ENCODE measurements at places on chromosomes 2 and 18.
A peak's percentile ranks its signal among the peaks of the same experiment; 100 is the strongest.

- DNase-seq: no peak
Measured at GRCh38 chr2:200728630-200729029, 83.1 kb upstream of the BZW1 start.

DNA sequence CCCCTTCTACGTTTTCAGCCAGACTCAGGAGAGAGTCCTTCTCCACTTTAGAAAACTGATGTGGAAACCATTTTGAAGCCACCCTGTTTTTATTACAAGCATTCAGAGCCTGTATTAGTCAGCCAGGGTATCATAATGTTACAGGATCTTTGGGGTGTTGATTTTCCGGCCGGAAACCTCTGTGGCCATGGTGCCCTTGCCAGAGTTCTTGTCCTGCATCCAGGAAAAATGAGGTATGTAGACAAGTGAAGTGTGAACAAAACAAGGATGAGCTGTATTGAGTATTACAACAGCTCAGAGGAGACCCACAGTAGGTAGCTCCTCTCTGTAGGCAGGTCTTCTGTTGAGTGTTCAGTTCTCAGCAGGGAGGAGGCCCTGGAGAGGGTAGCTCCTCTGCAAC, 241.0 kb upstream of the COPS8 start:
- no peak for DNase-seq

DNA sequence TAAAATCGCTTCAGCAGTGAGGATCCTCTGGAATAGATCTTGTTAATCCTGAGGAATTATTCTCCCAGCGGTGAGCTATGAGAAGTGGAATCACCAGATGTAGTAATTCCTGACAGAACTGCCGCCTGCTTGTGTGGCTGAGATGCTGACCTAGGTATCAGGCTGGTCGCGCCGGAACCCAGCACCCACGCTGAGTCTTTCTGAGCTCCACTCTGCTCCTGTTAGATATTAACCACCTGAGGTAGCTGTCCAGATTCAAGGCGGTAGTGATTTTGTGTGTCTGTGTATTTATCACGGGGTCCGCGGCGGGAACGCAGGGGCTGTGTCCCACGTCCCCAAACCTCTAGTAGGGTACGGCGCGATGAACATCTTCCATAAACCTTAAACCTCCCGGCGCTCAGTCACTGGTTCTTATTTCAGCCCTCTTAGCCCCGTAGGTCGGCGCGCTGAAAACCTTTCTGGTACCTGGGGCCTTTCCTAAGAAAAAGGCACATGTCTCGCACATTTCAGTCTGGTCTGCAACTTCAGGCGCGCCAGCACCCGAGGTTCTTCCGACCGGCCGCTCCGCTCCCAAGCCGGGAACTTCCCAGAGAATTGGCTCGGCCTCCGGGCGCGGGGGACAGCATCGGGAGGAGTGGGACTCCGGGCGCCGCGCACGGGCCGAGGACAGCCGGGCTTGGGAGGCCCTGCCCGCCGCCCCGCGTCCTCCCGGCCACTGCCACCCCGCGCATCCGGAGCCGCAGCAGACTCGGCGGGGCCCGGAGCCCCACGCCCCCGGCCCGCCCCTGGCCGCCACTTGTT, 542 bp upstream of the CNNM3 start:
- no peak for DNase-seq

GRCh38 chr2:182883451-182883850, 17.0 kb upstream of the FRZB start:
- no peak for DNase-seq

- no peak for DNase-seq
Measured at GRCh38 chr2:2502201-2502549, 171.1 kb upstream of the MYT1L start.

DNA sequence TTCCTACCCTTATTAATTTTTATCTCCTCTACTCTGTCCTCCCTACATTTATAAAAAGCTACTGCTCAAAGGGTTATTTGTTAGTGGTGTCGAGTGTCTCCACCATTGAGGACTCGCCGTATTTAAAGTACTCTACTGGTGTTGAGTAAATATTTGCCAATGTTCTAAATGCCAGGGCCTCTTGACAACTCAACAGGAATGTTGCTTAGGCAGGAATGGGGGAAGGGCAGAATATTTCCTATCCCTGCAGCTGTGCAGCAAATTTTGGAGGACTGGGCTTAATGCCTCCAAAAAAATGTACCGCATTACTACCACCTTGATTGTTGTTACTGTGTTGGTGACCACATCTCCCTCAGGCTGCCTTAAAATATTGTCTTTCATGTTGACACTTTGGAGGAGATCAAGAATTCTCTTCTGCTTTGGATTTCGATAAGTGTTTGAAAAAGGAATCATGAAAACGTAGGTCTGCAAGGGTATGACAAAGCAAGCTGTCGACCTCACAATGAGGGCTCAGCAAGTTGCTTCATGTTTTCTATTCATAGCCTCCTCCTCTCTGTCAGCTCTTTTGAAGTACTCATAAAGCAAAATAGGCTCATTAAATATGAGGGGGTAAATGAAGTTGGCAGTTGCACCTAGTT, 84.3 kb downstream of the EFEMP1 start:
- DNase-seq: no peak

DNA sequence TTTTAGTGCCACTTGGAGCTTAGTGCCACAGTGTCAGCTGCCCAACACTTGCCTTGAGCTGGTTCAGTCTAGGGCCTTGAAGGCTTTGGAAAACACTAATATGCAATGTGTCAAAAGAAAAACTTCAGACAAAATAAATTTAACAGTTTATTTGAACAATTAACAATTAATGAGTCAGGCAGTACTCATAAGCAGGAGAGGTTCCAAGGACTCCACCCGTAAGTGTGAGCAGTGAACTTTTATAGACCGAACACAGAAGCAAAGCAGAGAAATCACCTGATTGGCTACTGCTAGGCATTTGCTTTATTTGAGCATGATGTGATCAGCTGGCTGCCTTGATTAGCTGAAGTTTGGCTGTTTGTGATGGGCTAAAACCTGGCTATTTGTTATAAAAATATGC, 49.5 kb upstream of the TBC1D8 start:
- DNase-seq: no peak

DNA sequence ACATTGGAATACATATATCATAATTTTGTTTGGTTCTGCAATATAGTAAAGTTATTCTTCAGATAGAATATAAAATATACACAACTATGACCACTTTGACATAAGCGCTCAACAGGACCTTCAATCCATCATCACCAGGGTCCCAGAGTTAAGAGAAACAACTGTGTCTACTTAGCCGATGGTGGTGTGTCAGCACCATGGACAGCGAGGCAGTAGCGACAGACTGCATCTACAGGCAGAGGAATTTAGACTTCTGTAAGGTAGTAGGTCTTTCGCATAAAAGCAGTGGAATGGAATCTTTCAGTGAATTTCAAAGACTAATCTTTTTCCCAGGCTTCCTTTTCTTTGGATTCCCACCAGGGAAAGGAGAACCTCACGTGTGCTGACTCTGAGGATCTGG, 20.5 kb upstream of the LRPPRC start:
- peak; percentile 33 for DNase-seq

DNA sequence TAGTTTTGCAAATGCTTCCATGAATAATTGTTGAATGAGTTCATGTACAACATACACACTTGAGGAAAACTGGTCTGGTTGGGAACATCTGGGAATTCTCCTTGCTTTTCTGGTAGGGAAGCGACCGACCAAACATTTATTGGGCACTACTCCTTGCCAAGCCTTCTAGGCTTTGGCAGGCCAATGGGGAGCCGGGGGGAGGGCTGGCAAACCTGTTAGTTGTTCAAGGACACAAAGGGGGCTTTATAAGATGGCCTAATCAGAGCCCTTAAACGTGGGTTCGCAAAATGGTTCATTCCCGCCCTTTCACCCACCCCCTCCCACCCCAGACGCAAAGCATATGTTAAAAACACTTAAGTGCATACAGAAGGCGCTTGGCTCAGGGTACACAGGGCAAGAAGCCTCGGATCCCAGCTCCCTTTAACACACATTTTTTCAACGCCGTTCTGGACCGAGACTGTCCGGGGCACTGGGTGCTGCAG, 844 bp upstream of the VSNL1 start:
- peak; percentile 23 for DNase-seq

GRCh38 chr2:228479014-228479413, 297.5 kb upstream of the SPHKAP start:
- no peak for DNase-seq

DNA sequence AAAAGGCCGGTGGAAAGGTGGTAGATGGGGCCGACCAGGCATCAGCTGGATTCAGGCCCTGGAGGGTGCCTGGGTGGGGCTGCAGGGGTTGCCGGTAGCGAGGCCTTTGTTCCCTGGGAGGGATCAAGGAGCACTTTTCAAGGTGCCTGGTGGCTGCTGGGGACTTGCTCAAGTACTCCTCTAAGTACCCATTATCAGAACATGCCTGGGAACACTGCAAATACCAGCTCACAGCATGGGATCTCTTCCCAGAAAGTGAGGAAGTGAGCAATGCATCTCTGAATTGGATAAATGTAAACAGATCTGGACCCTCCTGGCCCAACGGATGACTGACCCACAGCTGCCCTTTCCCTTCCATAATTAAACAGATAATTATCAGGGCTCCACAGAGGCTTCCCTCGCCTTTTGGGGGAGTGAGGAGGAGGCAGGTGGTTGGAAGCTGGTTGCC, 210.5 kb downstream of the SH3RF3 start:
- DNase-seq: no peak

GRCh38 chr2:174996622-174997021, 8.6 kb downstream of the CHN1 start:
- DNase-seq: no peak

DNA sequence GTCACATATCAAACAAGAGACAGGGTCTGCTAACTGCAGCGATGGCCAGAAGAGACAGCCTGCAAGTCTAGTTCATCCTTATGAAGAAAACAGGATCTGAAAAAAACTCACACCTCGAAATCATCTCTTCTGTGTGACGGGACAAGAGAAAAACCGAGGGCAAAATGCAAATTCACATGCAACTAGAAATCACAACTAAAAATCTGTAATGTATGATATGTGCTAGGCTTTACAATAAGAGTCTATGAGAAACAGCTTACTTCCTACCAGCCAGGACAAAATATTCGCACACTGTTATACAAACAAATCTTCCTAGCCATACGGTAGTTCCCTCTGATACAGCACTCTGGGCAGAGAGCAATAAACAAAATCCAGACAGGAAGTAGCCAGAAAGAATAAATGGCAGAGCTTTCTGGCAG, 48.8 kb downstream of the ANKRD44 start:
- DNase-seq: no peak

- DNase-seq: no peak
Measured at GRCh38 chr2:183935005-183935404, 663.3 kb upstream of the ZNF804A start.

DNA sequence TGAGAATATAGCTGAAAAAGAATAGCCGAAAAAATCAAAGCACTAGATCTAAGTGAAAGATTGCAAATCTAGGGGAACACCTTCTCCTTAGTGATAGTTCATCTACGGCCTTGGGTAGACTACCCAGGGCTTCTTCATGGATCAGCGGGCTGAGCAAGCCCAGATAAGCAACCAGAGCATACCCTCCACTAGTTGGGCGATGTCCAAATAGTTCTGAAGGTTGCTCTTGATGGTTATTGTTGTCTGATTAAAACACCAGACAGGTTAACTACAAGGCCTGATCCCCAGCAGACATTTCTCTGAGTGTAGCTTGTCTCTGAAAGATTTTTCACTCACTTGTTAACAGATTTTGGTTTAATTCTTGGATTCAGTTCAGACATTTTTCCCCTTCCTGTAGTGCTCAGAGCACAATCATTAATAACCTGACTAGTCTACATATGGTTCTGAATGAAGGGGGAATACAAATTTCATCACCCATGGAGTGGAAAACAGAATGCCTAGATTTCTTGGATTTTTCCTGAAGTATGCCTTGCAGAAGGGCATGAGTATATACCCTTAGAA, 99.6 kb downstream of the BABAM2 start:
- DNase-seq: no peak

DNA sequence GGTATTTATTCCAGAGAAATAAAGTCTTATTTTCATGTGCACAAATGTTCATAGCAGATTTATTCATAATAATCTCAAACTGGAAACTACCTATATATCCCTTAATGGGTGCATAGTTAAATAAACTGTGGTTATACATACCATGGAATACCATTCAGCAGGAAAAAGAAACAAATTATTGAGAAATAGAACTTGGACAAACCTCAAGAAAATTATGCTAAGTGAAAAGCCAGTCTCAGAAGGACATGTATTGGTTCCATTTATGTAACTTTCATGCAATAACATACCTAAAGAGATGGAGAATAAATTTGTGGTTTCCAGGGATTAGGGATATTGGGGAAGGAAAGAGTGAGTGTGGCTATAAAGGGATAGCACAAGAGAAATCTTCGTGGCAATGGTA, 452.6 kb downstream of the SETBP1 start:
- no peak for DNase-seq

DNA sequence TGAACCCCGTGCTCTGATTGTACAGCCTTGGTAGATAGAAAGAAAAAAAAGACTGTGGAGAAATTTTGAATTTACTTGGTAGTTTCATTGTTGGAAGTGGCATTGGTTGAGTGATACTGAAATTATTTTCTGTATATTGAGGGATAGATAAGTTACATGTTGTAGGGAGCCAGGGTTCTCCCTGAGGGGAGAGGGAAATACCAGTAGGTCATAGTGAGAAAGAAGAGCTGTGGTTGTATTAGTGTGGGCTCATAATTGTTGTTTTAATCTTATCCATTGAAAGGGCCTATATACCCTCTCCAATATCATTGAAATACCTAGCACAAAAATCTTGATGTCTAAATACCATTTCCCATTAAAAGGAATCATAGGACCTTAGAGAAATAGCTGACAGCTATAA, 16.9 kb upstream of the RAB31 start:
- no peak for DNase-seq

DNA sequence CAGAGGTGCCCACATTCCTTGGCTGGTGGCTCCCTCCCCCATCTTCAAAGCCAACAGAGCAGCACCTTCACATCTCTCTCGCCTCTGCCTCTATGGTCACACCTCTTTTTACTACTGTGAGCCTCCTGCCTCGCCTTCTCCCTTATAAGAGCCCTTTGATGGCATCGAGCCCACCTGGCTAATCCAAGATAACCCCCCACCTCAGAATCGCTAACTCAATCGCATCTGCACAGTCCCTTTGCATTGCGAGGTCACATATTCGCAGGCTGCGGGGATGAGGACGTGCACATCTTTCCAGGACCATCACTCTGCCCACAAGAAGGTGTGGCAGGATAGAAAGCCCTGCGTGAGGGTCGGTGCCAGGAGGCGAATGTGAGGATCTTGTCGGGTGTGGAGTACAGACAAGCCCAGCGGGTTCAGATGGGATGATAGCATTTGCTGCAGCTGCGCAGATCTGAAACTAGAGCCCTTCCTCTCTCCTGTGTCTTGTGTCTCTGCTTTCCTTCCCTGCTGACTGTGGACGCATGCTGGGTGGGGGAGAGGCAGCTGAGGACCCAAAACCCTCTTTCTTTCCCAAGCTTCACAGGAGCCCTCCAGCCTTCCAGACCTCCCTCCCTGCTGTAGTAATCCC, 148.3 kb upstream of the HDAC4 start:
- no peak for DNase-seq
